PC-9 (cell line): ENCODE measurements at places on chromosomes 2 and 18.

DNA sequence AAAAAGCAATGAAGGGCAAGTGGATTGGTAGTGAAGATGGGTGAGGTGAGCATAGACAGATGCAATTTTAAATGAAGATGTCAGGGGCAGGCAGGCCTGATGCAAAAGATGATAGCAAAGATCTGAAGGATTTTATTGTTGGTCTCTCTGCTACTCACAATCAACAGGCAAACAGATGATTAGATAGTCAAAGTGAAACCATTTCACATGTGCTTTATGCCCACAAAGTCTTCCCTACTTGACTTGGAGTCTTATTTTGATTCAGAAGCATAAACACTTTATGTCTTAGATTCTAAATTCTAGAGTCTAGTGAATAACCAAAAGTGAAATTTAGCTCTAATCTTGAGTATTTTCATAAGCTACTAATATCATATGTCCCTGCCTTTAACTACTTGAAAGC is 153.8 kb upstream of the HNRNPA3 start:
- DNase-seq: no peak

DNA sequence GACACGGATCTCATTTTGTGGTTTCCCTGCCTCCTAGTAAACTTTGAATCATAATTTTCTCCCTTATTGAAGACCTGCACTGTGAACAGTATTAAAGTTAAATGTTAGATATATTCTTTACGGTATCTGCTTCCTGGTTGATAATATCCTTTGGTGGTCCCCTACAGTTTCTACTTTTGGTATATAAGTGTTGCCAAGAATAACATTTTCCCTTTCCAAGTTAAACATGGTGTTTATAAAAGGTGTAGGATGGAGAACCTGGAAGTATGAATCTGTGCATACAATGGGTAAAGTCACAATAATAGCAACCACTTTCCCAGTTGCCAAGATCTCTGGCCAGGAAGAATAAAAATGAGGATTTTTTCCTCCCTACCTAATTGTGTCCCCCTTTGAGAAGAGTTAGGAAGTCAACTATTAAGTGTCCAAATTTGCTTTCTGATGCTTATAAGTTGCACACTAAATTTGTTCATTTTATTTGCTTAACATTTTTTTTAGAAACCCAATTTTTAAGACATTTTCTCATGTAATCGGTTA is 201.0 kb upstream of the STK17B start:
- no peak for DNase-seq

- no peak for DNase-seq
Observed at GRCh38 chr2:2703762-2704427, 372.8 kb upstream of the MYT1L start.

DNA sequence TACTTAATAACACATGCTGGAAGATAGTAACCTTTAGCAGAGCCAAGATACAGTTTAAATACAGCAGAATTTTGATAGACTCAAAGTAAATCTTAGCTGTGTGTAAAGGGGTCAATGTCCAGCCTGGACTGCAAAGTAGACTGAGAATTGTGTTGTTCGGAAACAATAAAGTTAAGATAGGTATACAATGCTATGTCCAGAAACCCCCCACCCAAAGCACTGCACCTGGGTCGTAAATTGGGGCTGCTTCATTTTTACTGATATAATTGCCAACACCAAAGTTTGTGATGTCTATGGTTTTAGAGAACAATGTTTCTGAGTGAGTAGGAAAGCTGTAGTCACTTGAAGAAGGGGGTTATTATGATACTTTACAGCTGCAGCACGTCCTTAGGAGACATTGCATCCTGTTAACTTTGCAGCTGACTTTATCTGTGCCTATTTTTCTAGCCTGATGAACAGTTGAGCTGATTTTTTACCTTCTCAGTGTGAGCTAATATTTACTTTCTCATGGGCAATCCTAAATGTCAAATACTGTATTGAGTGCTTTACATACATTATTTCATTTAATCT is 4.3 kb upstream of the NCOA1 start:
- no peak for DNase-seq

DNA sequence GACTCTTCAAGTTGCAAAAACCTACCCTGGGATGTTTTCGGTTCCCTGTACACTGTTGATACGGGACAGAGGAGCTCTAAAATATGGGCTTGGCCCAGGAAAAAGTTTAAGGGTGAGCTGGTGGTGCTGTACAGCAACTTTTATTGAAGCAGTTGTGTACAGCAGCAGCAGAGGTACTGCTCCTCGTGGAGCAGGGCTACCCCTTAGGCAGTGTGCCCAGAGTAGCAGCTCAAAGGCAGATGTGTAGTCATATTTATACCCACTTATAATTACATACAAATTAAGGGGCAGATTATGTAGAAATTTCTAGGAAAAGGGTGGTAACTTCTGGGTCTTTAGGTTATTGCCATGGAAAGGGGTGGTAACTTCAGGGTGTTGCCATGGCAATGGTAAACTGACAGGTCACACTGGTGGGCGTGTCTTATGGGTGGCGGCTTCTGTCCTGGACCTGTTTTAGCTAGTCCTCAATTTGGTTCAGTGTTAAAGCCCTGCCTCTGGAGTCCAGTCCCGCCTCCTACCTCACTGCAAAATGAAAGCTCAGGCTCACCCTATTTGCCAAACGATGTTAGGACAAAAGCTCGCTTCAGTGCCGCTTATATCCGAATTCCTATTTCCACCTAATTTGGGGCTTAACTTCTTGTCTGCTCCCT is 203.2 kb downstream of the ETAA1 start:
- no peak for DNase-seq

DNA sequence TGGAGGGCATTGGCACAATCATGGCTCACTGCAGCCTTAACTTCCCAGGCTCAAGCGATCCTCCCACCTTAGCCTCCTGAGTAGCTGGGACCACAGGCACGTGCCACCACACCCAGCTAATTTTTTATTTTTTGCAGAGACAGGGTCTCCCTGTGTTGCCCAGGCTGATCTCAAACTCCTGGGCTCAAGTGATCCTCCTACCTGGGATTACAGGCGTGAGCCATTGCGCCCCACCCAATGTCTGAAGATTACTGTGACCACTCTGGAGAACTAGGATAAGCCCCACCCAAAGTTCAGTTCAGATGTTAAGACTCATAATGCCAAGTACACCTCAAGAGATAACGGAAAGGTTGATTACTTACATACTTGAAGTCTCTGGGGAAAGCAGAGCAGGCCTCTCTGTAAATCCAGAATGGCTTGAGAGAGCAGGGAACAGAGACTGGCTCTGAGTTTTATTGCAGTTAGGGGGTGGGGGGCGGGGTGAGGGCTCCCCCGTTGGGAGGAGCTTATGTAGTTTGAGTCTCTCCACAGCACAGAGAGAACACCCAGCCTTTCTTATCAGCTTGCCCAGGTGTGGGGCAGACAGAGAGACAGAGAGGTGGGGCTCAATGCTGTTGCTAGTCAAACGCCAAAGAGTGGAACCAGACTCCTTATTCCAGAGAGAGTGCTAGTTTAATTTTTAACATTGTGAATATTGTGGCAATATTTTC is 26.5 kb upstream of the ERICH2 start:
- no peak for DNase-seq

DNA sequence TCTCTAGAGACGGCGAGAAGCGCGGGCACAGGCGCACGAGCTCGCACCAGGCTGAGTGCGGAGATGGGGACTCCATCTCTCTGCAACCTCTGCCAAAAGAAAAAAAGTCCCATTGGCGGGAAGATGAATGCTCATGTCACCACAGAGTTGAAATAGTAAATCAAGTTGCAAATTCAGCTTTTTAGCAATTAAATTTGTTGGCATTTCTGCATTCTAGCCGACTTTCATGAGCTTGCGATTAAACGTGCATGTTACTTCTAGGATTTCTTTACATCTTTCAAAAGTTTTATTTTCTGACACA is 588 bp downstream of the CHAC2 start:
- peak; percentile 55 for DNase-seq

DNA sequence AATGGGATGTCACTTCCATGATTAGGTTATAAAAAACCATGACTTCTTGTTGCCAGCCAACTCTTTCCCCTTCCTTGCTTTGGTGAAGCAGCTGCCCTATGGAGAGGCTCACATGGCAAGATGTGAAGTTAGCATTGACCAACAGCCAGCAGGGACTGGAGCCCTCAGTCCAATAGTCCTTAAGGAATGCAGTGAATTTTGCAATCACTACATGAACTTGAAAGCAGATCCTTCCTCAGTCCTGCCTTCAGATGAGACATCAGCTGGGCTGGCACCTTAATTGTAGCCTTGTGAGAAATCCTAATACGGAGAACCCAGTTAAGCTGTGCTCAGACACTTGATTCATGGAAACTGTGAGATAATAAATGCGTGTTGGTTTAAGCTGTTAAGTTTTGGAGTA is 61.8 kb downstream of the ATP8B1 start:
- DNase-seq: no peak

GRCh38 chr2:118834901-118835745 is 12.3 kb downstream of the EN1 start:
- no peak for DNase-seq

DNA sequence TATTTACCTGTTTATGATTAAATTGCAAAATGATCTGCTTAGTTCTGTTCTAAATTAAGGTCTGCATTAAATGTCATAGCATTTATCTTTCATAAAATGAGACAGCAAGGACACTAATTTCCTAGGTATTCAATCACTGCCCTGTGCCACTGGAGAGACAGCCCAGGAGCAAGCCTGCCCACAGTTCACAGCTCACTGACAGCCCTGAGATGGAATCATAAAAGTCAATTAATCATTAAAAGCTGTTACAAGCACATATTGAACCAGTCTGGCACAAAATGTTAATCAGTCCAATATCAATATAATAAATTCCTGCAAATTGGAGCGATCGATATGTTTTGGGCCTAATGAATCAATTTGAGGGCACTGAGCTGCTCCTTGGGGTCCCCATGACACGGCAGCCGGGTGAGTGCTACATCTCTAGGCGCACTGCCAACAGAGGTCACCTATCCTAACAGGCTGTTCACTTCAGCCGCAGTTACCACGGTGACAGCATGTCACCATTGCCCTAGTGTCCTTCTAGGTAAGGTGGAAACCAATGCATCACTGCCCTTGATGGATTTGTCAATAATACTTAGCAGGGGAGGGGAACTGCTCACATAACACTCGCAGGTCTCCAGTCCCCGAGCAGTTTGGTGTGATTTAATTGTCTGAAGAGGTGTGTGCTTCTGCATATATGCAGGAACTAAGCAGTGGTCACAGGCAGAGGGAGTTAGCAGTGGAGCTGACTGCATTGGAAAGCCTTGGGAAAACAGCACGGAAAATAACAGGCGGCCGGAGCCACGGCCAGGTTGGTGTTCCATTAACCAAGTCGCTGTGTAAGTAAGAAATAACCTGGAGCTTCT is 47.3 kb downstream of the POU3F3 start:
- no peak for DNase-seq

DNA sequence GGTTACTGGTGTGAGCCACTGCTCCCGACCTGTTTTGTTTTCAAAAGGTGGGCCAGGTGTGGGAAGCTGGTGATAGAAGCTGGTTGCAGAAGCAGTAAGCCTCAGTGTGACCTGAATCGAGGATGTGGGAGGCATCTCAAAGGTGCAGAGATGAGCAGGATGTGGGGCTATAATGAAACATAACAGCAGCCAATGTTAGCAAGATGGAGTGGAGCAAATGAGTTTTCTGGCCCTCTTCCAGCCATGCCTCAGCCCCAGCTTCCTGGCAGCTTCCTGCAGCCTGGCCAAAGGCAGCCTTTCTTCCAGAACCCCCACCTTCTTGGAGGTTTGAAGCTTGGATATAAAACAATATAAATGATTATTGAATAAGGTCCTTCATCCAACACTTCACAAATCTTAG is 184.8 kb downstream of the NCK2 start:
- no peak for DNase-seq

DNA sequence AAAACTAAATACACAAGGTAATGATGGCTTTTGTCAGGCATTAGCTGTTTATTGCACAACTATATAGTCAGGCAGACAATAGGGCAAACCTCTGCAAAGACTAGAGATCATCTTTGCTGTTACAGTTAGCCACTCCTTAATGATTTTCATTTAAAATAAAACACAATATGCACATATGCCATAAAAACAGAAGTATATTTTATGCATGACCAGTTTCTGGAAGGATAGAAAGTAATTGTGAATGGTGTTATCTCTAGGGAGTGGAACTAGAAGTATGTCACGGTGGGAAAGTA is 102.0 kb downstream of the CHN1 start:
- DNase-seq: no peak

DNA sequence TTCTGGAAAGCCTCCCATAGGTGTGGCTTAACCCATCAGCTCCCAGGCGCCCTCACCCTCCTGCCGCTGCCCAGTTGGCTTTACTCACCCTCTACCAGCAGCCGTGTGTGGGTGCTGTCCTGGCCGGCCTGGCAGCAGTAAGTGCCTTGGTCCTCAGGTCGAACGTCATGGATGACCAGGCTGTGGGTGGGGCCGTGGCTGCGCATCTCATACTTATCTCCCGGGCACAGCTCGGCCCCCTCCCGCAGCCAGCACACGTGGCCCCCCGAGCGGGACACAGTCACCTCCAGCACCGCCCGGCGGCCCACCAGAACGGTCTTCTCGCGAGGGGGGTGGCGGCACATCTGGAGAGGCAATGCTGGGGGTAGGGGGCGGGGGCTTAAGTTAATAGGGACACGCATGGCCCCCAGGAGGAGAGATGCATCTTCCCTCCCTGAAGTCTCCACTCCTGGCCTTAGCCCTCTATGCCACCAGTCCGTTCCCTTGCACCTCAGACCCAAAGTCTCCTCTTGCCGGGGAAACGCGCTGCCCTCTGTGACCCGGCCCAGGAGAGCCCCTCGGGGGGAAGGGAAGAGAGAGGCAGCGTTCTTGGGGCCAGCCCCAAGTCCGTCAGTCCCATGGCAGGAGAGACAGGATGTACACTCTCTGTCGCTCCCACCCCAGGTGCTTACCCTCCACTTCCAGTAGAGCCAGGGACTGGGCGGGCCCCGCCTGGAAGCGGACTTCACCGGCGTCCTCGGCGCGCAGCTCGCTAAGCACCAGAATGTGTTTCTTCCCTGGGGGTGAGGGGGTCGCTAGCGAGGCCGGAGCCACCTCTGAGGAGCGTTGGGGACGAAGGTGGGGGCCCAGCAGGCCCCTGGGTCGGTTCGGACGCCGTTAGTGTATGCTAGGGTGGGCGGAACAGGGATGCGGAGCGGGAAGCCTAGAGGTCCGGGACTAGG is 7.9 kb downstream of the TMEM198 start:
- DNase-seq: no peak

GRCh38 chr2:168300460-168300859 is 53.1 kb upstream of the STK39 start:
- DNase-seq: no peak

GRCh38 chr2:150136401-150136800 is 351.1 kb downstream of the RND3 start:
- DNase-seq: no peak
